ENCODE measurements at places on chromosomes 11 and 22. TPM values are rescaled to one million over a fixed set of nuclear protein-coding genes. Genes with fewer than 3 reads are reported as not detected.
A peak's percentile ranks its signal among the peaks of the same experiment; 100 is the strongest.

- no peak for DNase-seq
Observed at GRCh38 chr11:77187111-77187750, 59.2 kb downstream of the MYO7A start.

- DNase-seq = peak; percentile 5
Observed at GRCh38 chr11:63853476-63853875, 14.6 kb downstream of the MARK2 start.

DNA sequence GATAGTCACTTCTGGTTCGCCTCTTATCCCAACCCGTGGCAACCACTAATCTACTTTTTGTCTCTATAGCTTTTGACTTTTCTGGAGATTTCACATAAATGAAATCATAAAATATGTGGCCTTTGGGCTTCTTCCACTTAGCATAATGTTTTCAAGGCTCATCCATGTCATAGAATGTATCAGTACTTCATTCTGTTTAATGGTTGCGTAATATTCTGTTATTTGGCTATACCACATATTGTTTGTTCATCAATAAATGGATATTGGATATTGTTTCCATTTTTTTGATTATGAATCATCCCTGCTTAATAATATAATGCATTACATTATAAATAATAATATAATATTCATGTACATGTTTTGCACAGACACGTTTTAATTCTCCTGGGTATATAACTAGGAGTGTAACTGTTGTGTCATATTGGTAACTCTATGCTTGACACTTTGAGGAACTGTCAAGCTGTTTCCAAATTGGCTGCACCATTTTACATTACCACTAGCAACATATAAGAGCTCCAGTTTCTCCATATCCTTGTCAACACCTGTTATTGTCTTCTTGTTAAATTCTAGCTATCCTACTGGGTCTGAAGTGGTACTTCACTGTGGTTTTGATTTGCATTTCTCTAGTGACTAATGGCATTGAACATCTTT is 181.5 kb downstream of the CADM1 start:
- DNase-seq = no peak

DNA sequence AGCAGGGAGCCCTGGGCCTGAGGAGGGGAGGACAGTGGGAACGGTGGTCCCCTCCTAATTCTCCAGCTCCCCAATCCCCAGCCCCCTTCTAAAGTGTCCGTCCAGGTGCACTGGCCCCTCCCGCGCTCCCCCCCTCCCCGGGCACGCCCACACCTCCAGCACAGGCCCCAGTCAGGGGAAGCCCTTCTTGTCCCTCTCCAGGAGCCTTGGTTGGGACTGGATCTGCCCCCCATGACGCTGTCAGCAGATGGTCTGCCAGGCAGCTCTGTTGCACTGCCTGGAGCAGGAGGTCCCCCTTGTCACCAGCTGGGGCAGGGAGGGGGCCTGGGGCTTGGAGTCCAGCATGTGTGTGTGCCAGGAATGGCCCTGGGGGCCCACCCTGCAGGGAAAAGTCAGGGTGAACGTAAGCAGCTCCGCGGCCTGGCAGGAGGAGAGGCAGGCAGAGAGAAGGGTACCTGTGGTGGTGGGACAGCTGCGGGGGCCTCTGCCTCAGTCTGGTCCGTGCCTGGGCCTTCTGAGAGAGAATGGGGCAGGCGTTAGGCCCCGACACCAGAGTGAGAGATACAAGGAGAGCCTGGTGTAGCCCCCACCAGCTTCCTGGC is 1.6 kb downstream of the IRF7 start:
- no peak for DNase-seq

DNA sequence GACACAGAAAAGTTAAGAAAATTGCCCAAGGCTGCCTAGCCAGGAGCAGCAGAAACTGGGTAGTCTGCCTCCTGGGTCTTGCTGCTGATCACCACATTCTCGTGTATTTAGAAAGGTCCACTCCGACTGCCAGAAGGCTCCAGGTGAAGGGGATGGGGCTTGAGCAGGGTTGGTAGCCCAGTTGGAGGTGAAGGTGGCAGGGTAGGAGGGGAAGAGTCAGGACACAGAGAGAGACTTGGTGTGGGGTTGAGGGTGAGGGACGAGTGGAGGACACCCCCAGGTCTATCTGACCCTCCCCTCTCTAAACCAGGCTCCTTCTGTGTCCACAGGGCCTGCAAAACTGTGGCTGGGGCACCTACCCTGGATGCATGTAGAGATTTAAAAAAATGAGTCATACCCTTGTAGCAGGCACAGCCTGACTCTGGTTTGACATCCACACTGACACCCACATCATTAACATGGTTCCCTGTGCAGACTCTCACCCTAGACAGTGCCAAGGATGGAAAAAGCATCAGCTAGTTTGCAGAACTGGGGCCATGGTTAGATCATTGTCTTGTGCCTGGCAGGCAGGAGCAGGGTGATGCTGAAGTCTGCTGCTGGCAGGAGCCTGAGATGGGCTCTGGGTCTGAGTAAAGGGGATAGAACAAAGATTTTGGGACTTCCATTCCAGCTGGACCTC is 273.2 kb downstream of the TENM4 start:
- DNase-seq = no peak

Gene CCDC116
- 1.8 TPM for total RNA-seq

DNA sequence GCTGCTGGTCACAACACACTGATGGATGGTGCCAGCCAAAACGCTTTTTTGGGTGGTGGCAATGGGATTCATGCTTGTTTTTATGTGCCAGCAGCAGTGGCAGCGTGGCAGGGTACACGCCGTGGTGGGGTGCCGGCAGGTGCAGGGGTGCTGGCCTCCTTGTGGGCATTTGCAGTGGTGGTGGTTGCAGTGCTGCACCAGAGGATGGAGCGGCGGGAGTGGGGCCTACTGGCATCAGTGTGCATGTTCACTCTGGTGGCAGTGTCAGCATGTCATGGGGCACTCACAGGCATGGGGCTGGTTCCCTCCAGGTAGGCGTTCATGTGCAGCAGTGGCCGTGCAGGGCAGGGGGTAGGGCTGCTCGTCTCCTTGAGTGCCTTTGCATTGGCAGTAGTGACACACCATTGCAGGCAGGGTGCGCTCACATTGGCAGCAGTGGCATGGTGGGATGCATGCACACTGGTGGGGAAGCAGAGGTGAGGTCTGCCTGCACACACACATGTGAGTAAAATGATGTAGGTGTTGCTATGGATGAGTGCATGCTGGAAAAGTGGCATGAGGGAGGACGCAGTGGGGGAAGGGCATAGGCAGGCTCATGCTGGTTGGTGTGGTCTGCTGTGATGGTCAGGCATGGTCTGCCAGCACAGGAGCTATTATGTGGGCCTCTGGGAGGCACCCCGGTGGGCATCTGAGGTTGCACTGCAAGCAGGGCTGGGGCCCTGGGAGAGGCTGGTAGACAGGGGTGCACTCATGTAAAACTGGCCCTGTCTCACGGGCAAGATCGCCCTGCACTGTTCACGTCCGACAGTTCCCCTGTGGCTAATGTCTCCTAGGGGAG is 29.9 kb downstream of the CCDC15 start:
- DNase-seq = no peak

GRCh38 chr11:94018721-94019120 is 2.4 kb upstream of the HEPHL1 start:
- DNase-seq = no peak

DNA sequence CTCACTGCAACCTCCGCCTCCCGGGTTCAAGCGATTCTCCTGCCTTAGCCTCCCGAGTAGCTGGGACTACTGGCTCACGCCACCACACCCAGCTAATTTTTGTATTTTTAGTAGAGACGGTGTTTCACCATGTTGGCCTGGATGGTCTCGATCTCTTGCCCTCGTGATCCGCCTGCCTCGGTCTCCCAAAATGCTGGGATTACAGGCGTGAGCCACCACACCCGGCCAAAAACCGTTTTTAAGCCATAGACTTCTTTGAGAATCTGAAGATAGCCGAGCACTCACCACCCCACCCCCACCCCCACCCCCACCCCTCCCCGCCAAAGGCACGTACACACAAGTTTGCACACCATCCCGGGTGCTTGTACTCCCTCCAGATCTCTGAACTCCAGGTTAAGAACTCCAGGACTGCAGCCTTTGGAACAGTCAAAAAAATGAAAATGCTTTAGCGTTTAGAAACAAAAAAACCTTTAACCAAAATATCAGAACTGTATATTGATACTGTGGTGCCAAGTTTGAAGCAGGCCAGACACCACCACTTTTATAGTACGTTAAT is 1.5 kb downstream of the CRKL start:
- DNase-seq = no peak

DNA sequence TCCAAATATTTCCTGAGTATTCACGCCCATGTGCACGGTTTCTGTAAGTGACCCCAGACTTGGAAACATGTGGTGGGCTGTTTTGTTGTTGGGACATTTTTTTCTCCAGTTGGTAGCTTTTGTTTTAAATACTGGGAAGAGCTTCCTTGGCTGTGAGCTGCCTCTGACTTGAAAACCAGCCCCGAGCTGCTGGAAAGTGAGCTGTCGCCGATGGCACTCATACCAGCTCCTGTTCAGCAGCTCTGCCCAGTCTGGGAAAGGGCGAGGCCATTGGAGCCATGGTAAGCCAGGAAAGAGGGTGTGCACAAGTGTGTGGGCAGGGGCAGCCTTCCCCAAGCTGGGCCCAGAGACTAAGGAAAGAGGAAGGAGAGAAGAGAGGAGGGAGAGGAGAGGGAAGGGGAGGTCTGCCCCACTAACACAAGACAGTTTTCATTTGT is 3.2 kb upstream of the FLI1 start:
- DNase-seq = no peak

Gene CLCF1
- total RNA-seq = 12.0 TPM

DNA sequence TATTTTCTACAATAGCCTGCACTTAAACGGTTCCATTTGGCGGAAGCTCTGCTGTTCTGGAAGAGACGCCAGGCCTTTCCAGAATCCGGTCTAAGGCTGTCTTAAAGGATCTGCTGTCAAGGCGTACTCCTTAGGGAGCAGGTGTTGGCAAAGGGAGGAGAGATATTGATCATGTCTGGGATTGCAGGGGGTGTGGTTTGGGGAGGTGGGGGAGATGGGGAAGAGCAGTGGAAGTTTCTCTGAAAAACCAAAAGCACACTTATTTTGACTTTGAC is 22.5 kb upstream of the WNT11 start:
- peak; percentile 19 for DNase-seq

Gene LYVE1
- 179 TPM for total RNA-seq

DNA sequence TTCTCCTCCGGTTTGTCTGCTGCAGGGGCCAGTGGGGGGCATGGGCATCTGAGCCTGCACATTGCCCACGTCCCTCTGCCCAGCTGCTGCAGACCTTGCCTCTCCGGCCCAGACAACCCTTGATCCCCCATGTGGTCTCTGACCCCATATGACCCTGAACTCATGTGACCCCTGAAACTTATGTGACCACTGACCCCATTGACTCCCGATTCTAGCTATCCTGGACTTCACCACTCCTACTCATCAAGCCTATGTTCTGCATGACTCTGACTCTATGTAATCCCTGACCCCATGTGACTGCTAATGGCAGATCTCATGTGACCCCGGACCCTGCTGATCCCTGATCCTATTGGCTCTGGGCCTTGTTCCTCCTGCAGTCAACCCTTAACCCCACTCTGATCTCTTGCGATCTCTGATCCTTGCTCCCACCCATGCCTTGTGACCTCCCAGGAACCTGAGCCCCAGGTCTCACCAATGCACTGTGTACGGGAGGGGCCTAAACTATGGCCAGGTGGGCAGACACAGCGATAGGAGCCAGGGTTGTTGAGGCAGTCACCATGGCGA is 5.7 kb downstream of the LTBP3 start:
- no peak for DNase-seq

Gene CD151
- total RNA-seq = 681 TPM

DNA sequence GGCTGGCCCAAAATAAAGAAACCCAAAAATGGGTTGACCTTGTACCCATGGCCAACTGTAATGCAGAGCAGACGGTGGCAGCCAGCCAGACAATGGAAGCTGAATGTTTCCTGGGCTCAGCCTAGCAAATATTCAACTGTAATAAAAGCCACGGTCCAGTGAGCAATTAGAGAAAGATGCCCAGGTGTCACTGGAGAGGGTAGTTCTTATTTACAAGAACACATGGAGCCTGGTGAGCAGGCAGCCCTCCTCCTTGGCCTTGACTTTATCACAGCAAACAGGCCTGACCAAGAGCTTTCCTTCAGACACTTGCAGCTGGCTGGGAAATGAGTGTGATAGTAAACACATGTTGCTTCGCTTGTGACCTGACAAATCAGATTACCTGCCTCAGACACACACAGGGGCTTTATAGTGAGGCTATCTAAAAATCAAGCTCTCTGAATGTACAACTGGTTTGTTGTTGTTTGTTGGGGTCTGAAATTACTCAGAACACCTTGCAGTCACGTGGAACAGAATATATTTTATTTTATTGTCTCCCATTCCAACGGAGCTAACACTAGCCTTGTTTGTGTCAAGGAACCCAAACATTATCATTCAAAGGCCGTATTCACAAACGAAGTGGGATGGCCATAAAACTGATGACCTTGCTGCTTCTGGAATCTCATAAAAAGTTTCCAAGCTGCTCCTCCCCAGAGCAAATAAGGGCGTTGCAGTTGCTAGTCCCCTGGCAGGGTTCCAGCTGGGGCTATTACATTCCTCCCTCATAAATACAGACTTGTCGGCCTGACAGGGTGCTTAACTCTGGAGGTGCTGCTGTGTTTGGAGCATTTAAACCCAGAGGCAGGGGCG is 161.1 kb downstream of the BBOX1 start:
- DNase-seq = peak; percentile 85

GRCh38 chr11:114886644-114887265 is 208.4 kb downstream of the NXPE2 start:
- no peak for DNase-seq

- DNase-seq = no peak
Observed at GRCh38 chr11:35275786-35276170, 136.8 kb downstream of the CD44 start.

Gene OR4D6
- total RNA-seq = not detected

DNA sequence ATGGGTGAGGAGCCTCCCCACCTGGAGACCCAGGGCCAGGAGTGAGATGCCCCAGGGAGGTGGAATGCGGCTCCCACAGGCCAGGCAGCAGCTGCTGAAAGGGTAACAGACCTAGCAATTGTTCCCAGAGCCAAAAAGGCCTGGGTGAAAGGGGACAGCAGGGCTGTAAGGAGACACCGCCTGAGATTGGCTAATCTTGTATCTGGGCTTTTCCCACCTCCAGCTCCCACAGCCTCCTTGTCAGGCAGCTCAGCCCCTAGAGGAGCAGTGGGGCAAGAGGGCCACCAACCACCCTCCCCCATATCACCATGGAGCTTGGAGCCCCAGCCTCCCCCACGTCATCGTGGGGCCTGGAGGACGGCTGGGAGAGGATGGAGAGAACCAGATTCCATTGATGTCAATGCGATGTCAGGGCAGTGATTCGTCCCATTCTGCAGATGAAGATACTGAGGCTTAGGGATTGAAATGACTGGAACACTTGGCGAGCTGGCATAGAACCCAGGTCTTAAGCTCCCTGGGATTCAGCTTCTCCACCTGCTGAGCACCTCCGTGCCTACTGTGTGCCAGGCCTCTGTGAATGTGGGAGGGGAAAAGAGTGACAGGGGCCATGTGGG is 2.9 kb upstream of the MGAT3 start:
- no peak for DNase-seq

DNA sequence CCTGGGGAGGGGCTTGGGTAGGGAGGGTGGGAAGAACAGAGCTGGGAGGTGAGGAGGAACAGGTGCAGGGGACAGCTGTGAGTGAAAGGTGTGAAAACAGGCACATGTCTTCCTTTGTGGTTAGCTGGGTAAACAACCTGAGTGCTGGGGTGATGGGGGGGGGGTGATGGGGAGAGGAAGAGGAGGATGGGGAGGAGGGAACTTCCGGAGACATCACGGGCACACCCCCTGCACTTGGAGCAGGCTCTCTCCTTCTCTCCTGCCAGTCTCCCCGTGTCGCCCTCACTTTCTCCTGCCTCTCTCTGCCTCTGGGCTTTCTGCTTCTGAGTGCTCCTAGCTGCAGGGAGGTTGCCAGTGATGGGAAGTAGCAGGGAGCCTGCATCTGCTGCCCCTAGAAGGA is 8.8 kb downstream of the CXCR5 start:
- no peak for DNase-seq

Gene CHADL
- total RNA-seq = 1.2 TPM

Gene APOBEC3F
- 9.4 TPM for total RNA-seq

Gene OR8G1
- not detected for total RNA-seq

All from aorta (tissue), 5 donors.